ENCODE measurements at places on chromosomes 4 and X.

- no peak for DNase-seq
Measured at GRCh38 chr4:114209584-114209983, 230.1 kb upstream of the ARSJ start.

- no peak for DNase-seq
Measured at GRCh38 chr4:155001251-155001650, 207.2 kb upstream of the NPY2R start.

DNA sequence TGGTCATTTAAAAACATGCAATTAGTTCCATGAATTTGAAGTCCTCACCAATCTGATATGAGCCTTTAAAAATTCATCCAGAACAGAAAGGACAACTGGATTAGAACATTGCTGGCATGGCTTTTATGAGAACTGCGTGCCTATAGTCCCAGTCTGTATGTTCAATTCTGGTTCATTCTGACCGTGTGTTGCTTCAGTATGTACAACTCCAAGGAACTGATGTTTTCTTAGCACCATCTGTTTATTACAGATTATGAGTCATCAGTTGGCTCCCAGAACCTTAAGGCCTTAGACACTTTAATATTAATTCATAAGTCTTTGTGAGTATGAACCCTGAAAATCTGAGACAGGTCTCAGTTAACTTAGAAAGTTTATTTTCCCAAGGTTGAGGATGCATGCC, 115.0 kb downstream of the CEP44 start:
- no peak for DNase-seq

DNA sequence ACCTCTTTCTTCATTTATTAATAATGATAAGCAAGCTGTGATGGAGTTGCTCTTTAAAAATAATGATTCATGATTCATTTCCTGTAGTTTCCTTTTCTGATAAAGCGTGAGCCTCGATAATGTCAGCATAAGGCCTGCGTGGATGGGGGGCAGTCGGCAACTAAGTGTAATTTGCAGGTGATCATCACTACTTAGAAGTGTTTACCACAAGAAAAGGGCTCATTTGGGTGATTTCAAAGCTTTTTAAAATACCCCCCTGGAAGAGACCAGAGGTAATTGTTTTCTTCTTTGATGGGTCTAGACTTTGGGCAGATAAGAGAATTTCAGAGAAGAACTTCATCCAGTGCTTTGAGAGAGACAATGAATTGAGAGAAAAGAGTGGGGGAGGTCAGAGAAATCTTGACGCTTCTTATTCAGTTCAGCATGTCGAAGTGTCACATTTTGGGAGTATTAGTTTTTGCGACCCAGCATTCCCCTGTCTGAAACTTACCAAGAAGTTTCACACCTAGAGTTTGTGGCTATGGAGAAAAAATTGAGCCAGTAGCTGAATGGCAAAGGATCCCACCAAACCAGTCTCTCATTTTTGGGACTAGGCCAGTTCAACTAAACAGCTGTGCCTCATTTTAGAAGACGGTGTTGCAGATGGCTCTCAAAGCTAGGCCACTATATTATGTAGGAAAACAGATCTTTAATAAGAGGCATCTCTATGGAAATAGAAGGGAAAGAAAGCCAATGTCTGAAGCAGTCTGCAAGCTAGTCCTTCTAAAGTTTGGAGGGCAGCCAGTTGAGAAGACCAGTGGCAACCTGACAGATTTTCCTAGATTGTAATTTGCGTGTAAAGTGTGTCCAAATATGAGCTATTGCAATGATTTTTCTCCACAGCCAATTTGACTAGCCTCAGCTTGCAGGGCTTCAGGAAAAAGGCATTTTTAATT, 171.0 kb upstream of the PPP1R2C start:
- no peak for DNase-seq

- no peak for DNase-seq
Measured at GRCh38 chr4:86706923-86707597, 112.9 kb downstream of the PTPN13 start.
